A549 (cell line): ENCODE measurements at places on chromosomes 2 and 18.

- DNase-seq = no peak
Observed at GRCh38 chr2:215970425-215970824, 42.9 kb downstream of the MREG start.

GRCh38 chr2:23411752-23412431 lies 26.9 kb downstream of the KLHL29 start:
- no peak for DNase-seq

DNA sequence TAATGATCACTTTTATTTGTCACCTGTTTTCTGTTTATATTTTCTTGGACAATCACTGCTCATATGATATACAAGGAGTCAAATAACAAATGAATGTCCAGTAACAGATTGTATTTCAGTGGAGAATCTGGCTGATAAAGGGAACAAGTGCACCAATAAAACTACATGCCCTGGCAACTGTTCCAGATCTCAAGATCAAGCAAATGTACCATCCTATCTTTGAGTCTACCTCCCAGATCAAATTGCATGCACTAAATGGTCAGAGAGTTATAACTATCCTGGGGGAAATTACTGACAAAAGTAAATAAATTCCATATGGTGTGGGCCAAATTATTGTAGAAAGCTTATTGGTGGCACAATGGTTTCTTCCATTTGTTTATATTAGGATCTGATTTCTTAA lies 452.8 kb downstream of the MBD2 start:
- no peak for DNase-seq

GRCh38 chr2:160242893-160243564 lies 43.0 kb upstream of the ITGB6 start:
- DNase-seq = no peak

DNA sequence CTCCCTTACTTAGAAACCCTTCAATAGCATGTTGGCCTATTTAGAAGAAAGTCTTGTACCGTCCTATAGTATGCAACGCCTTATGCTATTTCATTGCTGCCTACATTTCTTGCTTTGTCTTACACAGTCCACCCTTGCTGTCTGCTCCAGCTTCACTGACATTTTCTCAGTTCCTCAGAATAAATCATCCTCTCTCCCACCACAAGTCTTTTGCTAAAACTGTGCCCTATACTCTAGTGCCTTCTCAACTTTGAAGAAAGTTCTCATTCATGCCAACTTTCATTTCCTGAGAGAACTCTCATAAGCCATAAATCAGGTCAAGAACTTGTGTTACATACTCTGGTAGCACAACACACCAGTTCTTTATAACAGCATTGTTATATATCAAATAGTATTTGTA lies 54.3 kb upstream of the COL3A1 start:
- DNase-seq = no peak

DNA sequence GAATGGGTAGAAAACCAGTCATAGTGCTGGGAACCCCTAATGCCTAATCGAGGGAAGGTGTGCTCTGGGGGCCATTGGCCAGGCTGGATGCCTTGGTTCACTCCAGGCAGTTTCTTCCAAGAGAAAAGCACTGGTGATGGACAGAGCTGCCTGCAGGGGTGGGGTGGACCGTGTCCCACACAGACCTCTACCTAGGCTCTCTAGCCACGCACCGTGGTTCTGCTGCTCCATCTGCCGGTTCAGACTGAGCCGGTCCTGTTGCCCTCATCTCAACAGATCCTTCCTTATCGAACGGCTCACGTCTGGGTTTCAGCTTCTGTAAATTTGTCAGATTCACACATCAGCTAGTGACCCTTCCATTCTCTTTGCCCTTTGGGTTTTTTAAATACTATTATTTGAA lies 46.4 kb downstream of the RALB start:
- no peak for DNase-seq

GRCh38 chr2:1656326-1656960 lies 87.9 kb downstream of the PXDN start:
- no peak for DNase-seq

- DNase-seq = no peak
Observed at GRCh38 chr18:51721388-51721787, 523.9 kb upstream of the MEX3C start.

GRCh38 chr2:23145460-23145859 lies 239.5 kb upstream of the KLHL29 start:
- DNase-seq = no peak

- no peak for DNase-seq
Observed at GRCh38 chr2:100955226-100955625, 46.9 kb upstream of the RPL31 start.
